ENCODE measurements at places on chromosomes 6 and 20.

DNA sequence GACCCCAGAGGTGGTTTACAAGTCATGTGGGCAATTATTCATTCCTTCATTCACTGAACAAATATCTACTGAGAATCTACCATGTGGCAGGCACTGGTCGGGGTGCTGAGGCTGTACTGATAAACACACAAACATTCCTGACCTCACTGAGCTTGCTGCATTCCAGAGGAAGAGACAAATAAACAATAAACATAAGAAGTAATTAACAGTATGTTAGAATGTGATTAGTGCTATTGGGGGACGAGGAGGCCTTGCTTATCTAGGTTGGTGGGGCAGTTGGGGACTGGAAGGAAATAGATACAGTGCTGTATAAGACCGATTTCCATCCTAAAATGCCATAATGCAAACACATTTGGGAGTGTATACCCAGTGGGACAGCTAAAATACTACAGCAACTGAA, 44.1 kb downstream of the MAK start:
- DNase-seq = no peak

DNA sequence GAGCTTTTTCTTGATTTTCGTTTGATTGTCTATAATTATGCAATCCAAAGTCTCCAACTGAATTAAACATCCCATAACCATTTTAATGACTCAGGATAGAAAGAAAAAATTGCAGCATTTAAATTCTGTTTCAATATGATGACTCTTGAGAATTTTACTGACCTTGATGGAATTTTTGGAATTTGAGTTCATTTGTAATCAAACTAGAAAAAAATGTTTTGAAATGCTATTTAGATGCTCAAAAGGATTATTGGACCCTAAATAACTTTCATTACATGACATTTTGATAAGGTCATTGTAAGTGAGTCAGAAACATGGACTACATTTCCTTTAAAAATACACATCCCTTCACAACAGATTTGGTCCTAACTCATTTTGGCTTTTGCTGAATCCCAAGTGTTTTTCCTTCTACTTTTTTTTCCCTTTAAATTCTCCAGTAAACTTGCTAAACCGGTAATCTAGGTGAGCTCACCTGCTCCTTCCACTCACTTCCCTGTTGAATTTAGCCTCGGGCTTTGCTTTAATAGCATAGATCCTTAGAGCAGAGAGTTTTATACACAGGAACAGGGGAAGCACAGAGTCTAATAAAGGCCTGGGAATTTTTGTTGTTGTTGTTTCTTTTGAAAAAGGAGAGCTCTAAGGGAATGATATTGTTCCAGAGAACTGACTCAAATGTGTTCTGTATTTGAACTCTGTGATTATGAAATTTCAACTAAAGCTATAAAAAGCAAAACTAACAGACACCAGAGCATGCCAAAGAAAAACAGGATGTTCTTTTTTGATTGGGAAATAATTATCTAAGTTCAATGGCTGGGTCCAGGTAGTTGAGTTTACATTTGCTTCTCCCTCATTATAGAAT, 1088.2 kb upstream of the CITED2 start:
- no peak for DNase-seq

DNA sequence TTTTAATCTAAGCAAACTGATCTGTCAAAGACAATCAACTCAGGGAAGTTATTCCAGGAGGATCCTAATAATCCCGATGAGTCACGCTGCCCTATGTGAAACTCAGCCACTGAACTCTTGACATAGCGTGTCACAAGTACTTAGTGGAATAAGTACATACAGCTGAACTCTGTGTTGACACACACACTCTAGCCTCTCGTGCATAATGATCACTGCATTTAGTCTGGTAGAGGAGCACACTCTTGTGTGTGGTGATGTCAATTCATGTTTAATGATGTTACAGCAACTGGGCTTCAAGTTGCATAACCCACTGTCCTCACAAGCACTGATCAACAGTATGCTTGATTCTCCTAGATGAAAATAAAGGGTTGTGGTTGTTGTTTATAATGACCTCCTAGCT, 148.3 kb downstream of the HACE1 start:
- no peak for DNase-seq

- no peak for DNase-seq
Measured at GRCh38 chr6:105692613-105693215, 289.8 kb upstream of the PREP start.

- no peak for DNase-seq
Measured at GRCh38 chr6:30450909-30451841, 38.1 kb upstream of the HLA-E start.

- no peak for DNase-seq
Measured at GRCh38 chr6:63882208-63882607, 246.6 kb downstream of the PHF3 start.

- DNase-seq = no peak
Measured at GRCh38 chr6:149905911-149906371, 8.0 kb upstream of the RAET1E start.

DNA sequence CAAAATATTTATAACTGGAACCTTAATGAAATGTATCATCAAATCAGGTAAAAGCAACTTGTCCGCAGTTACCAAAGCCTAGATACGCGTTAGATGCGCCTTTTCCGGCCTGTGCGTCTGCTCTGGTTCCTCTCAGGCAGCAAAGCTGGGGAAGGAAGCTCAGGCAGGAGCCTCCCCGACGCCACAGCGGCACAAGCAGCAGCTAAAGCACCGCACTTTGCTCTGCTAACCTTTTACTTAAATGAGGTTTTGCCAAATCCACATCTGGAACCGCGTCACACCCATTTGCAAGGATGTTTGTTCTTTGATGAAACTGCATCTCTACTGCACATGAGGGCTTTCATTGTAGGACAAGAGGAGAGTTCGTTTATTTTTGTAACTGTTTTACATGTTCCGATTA, 36.8 kb downstream of the THBS2 start:
- DNase-seq = no peak

- no peak for DNase-seq
Measured at GRCh38 chr6:11771473-11772048, 7.0 kb downstream of the ADTRP start.

- no peak for DNase-seq
Measured at GRCh38 chr6:134123666-134124208, 71.3 kb upstream of the SLC2A12 start.

DNA sequence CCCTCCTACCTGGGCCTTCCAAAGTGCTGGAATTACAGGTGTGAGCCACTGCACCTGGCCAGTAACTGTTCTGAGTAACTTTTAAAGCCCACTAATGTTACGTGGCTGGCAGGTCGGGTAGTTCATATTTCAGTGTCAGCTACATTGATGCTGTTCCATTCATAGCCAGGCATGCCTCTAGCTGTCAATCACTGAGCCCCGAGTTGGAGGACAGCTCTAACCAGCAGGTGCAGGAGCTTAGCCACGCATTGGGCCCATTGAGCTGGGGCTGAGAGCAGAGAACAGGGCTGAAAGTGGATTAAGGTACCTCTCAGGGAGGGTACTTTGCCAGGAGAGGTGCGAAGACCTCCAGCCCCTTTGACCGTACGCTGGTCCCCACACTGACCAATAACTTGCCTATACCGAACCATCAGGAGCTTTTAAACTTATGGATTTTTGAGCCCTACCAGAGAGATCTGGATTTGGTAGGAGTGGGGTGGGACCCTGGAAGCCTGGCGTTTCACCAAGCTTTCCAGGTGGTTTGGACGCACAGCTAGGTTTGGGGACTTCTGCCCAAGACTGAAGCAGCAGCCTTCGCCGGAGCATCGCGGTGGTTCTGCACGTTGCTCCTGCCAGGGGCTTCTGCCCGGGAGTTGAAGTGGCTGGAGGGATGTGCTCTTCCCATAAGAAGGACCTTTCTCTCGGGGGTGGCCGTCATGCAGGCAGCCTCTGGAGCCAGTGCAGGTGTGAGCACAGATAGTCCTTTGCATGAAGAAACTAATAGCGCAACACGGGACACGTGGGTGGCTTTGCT, 82.6 kb downstream of the SERAC1 start:
- DNase-seq = no peak

DNA sequence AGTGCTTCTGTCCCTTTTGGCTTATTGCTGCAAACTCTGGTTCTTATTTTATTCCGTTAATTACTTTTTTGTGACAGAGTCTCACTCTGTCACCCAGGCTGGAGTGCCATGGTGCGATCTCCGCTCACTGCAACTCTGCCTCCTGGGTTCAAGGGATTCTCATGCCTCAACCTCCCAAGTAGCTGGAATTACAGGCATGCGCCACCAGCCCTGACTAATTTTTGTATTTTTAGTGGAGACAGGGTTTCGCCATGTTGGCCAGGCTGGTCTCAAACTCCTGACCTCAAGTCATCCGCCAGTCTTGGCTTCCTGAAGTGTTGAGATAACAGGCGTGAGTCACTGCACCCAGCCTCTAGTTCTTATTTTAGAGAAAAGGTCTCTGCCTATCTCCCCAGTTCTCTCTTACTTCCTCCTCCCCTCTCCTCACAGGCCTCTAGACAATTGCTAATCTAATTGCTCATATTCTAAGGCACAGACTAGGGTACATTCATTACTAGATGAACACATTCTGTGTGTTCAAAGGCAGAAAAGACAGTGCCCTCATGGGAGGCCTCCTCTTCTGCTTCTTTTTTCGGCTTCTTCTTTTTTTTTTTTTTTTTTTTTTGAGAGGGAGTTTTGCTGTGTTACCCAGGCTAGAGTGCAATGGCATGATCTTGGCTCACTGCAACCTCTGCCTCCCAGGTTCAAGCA, 27.0 kb downstream of the EDEM2 start:
- DNase-seq = no peak

DNA sequence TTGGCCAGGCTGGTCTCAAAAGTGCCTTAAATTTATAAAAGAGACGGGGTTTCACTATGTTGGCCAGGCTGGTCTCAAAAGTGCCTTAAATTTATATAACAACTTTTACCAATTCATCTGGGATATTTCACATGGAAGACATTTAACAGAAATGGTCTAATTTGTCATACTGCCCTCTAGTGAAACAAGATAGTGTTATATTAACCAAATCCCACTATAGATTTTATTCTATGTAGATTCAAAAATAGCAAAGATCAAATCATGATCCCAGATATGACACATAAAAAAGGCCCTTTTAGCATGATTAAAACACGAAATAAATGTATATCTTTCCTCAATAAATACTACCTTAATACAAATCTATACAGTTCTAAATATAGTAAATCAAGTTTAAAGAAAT, 102.8 kb upstream of the TFAP2D start:
- no peak for DNase-seq

DNA sequence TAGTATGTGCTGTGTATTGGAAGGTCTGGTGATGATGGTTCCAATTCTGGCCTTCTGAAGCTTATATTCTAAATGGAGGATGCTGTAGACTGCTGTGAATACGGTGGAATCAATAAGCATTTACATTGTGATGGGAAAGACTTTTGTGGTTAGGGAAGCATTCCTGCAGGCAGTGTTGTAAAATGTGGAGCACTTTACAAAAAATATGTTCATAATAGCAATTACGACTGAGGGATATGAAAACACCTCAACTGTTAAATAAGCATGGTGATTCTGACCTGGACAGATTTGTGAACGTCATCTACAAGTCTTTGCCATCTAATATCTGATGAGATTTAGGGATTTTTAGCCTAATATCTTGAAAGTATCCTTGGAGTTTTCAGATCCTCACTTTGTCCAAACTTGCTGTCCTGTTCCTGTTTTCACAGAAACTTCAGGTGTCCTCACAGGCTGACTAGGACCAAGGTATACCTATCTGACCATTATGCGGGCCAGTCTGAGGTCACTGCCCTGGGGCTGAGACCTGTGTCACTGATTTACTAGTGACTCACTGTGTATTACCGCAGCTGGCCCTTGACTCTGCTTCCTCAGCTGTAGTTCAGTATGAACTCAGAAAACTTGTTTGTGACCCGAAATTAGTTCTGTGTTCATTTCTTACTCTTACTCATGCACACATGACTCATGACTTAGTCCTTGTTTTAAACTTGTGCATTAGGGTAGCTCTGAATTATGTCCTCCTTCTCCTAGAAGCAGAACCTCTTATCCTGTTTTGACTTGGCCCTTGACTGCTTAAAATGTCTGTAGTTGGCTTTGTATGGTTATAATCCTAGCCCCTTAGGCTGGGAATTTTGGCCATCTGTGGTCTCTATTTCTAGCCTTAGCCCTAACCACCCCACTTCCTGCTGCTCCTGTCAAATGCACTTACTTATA, 343.0 kb downstream of the CDKAL1 start:
- no peak for DNase-seq

DNA sequence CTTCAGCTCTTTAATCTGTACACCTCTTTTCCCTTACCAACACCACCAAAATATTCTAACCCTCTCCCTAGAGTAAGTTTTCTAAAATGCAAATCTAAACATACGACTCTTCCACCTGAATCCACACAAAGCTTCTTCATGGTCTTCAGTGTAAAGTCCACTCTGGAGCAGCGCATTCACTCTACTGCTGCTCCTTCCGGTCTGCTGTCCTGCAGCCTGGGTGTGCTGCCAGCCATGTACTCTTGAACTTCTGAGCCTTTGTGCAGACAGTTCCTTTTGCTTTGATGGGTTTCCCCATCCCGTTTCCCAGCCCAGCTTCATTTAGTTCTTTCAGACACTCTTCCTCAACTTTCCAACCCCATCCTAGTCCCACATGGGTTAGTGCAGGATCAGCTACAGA, 108.7 kb upstream of the SGK1 start:
- no peak for DNase-seq

GRCh38 chr20:46332373-46333160, 24.3 kb upstream of the CDH22 start:
- no peak for DNase-seq

DNA sequence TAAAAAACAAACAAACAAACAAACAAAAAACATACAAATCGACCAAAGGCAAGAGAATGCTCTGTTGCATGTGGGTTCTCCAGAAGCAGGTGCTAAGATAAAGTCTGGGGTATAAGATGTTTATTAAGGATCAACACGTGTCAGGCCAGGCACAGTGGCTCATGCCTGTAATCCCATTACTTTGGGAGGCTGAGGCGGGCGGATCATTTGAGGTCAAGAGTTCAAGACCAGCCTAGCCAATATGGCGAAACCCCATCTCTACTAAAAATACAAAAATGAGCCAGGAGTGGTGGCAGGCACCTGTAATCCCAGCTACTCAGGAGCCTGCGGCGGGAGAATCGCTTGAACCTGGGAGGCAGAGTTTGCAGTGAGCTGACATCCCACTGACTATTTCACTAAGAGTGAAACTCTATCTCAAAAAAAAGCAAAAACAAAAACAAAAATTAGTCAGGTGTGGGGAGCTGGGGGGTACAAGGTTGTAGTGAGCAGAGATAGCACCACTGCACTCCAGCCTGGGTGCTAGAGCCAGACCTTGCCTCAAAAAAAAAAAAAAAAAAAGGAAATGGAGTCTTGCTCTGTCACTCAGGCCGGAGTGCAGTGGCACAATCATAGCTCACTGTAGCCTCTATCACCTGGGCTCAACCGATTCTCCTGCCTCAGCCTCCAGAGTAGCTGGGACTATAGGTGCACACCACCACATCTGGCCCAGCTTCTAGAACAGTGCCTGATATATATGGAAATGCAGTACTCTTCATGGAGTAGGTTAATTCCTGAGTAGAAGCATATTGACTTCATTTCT, 86.8 kb upstream of the JARID2 start:
- no peak for DNase-seq

DNA sequence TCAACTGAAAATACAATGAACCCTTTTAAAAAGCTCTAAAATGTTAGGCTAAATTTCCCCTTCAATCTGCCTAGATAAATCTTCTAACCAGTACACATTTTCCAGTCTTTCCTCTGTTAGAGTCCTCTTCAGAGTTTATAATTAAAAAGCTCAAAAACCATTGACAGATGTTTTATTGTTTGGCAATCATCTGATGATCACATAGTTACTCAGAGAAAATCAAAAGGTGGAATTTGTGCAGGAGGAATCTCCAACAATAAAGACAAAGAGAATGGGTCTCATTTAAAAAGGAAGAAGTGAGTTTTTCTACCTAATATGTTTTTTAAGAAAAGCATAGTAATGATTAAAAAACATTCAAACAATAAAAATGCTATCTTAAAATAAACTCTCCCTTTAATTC, 3.1 kb downstream of the TRAPPC3L start:
- no peak for DNase-seq

GRCh38 chr6:72216222-72217068, 330.1 kb downstream of the RIMS1 start:
- DNase-seq = no peak
